Urothelium cell line (cell line): ENCODE measurements at places on chromosomes 2 and 18.

- DNase-seq, result no peak
These were observed 100.5 kb upstream of the MGAT5 start for GRCh38 chr2:134153294-134153880.

DNA sequence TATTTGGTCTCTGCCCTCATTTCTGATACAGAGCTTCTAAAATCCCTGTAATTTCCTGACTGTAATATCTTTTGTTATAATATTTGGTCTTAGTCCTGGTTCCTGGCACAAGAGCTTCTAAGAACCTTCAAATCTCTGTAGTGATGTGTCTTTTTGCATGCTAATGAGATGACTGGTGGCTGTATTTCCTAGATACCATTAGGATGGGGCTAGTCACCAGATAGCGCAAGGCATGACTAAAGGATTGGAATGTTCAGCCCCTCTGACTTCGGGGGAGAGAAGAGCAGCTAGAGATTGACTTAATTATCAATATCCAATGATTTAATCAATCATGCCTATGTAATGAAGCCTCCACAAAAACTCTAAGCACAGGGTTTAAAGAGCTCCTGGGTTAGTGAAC is 620.8 kb upstream of the ACVR2A start:
- no peak for DNase-seq

DNA sequence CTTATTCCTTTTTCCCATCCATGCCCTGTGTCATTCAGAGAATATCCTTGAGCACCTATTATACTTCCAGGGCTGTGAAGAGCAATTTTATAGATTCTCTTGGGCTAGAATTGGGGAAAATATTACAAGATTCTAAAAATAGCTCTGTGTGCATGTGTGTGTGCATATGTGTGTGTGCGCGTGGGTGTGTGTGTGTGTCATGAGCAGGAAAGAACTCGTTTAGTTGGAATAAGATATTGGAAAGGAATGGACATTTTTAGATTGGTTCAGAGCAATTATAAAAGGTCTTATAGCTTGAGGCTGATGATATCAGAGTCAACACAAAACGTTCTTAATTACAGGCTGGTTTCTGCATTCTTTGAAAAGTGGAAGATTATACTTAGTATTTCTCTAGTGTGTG is 212.1 kb upstream of the COPS8 start:
- no peak for DNase-seq

DNA sequence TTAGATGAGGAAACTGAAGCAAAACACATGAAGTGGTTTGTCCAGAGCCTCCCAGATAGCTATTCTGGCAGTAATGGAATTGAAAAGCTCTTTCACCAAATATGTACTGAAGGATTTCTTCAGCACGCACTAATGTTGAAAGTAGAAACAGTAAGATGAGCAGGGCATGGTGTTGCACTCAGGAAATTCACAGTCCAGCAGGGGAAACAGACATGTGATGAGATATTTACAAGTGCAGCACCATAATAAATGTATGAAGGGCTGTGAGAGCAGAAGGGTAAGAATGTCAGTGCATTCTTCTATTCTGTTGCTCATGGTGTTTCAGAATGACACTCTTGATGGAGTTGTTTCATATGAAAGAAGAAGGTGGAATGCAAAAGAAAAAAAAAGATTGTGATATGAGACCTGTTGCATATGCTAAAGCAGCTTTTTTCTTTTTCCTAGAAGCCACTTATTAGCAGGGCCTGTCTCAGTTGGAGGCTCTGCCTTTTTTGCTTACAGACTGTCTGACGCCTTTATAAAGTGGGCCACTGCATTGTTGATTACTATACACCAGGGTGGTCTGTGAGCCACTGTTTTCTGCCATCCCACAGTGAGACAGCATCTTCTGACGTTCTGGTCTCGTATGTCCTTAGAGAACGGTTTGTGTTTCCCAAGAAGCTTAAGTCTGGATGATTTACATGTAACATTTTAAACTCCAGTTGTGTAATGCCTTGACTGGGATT is 516.9 kb downstream of the ARHGAP15 start:
- DNase-seq, result no peak

DNA sequence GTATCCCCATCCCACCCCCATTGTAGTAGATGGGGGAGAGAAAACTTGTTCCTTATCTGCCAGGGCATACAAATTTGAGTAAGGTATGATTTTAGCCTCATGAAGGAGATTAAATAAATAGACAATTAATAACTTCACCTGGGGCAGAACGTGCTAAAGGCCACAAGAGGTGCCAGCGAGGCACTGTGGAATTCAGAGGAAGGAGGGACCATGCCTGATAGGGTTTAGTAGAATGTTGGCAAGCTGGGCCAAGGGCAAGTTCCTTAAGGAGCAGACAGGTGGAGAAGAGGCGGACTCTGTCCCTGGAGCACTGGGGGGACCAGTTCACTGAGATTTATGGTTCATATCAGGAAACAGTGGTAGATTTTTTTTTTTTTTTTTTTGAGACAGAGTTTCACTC is 22.5 kb downstream of the STAMBP start:
- DNase-seq, result peak; percentile 41

DNA sequence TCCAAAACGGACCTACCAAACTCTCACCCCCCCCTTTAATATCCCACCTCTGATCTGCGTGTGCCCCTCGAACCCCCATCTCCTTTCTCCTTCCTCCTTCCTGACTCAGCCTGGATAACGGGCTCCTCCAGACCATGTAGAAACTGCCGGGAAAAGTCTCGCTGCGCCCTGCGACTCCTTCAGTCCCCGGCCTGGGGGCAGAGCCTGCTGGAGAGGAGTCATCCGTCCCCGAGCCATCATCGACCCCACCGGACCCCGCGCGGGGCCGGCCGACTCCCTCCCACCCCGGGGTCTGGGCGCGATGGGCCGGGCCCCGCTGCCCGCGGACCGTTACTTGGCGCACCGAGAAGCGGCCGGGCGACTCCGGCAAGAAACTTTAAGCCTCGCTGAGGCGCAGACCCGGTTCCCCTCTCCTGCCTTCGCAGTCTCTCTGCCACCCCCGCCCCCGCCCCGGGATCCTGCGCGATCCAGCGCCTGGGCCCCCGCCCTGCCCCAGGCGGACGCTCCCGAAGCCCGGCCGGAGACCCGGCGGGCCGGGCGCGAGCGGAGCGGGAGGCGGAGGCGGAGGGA is 3.4 kb downstream of the ZEB2 start:
- DNase-seq, result no peak

DNA sequence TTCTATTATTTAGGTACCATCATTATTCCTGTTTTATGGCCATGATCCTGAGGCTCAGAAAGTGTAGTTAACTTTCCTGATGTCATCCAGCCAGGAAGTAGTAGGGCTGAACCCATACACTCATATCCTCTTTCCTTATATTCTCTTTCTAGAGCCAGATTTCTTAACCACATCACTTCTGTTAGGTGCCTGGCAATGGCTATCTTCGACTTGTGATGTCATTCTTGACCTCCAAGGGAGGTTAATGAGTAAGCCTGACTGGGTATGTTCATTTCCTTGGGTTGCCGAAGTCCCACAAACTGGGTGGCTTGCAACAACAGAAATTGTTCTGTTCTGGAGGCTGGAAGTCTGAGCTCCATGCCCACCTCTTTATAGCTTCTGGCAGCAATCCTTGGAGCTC is 43.4 kb downstream of the ITGB6 start:
- DNase-seq, result no peak

DNA sequence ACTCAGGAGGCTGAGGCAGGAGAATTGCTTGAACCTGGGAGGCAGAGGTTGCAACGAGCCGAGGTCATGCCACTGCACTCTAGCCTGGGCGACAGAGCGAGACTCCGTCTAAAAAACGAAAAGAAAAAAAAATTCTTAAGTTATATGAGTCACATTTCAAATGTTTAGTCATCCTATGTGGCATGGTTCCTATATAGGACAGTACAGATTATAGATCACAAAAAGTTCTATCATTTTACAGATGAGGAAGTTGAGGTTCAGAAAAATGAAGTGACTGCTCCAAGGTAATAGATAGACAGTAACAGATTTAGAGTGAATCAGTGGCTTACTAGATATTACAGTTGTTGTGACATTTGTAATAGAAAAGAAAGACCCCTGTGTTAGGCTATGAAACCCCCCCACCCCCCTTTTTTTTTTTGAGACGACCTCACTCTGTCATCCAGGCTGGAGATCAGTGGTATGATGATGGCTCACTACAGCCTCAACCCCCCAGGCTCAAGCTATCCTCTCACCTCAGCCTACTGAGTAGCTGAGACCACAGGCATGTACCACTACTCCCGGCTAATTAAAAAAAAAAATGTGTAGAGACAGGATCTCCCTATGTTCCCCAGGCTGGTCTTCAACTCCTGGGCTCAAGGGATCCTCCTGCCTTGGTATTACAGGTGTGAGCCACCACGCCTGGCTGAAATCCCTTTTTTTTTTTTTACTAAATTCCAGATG is 22.7 kb downstream of the PTPN4 start:
- DNase-seq, result no peak
